ENCODE measurements at places on chromosomes 12 and 14.
A peak's percentile ranks its signal among the peaks of the same experiment; 100 is the strongest.

GRCh38 chr12:25960961-25961360 lies 2.5 kb downstream of the RASSF8 start:
- DNase-seq, result no peak

DNA sequence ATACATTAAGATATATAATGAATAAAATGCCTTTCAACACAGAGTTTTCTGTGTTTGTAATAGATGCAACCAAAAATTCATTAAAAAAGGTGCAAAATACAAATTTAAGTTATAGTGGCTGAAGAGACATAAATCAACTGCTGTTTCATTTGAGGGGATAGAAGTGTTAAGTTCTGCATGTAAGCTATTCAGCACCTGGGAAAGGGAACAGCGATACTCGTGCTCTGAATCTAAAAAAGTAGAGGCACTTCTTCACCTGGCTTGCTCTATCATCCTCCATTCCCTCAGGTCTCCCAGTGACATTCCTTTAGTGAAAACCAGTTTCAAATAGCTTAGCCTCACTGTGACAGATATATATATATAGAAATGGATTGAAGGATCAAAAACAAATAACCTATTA lies 222.6 kb downstream of the ACSS3 start:
- peak; percentile 8 for DNase-seq

- no peak for DNase-seq
Measured at GRCh38 chr12:12191008-12191407, 75.8 kb downstream of the LRP6 start.

GRCh38 chr14:78986989-78987388 lies 816.8 kb downstream of the NRXN3 start:
- no peak for DNase-seq

DNA sequence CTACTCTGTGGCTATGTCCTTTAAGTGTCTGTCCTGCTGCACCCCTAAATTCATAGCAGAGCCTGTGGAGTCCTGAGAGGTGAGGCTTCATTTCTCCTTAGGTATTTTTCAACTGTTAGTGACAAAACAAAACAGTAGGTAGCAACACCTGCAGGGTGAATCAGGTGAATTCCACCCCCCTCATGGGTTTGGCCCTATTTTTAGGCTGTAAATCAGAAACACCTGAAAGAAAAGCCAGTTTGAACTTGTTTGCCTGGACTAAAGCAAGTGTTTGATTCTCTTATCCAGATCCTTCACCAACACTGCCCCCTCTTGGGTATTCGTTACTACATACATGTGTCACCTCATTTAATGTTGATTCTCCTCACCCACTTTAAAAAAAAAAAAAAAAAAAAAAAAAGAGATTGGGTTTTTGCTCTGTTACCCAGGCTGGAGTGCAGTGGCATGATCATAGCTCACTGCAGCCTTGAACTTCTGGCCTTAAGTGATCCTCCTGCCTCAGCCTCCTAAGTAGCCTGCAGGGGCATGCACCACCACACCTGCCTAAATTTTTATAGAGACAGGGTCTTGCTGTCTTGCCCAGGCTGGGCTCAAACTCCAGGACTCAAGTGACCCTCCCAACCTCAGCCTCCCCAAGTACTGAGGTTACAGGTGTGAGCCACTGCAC lies 10.3 kb downstream of the TBPL2 start:
- peak; percentile 85 for DNase-seq

- DNase-seq, result no peak
Measured at GRCh38 chr12:25364529-25365339, 114.0 kb upstream of the KRAS start.

DNA sequence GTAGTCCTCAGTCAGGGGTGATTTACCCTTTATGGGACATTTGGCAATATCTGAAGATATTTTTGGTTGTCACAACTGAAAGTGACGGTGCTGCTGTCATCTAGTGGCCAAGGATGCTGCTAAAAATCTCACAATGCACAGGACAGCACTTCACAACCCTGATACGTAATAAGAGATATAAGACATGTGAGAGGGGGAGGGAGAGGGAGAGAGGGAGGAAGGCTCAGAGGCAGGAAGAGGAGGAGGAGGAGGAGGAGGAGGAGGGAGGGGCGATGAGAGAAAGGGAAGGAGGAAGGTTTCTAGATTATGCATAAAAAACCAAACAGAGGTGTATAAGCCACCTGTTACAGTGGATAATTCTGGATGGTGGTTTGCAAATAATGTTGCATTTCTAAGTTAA lies 14.3 kb downstream of the MYL2 start:
- DNase-seq, result no peak

- no peak for DNase-seq
Measured at GRCh38 chr12:78566456-78566855, 298.1 kb upstream of the SYT1 start.

DNA sequence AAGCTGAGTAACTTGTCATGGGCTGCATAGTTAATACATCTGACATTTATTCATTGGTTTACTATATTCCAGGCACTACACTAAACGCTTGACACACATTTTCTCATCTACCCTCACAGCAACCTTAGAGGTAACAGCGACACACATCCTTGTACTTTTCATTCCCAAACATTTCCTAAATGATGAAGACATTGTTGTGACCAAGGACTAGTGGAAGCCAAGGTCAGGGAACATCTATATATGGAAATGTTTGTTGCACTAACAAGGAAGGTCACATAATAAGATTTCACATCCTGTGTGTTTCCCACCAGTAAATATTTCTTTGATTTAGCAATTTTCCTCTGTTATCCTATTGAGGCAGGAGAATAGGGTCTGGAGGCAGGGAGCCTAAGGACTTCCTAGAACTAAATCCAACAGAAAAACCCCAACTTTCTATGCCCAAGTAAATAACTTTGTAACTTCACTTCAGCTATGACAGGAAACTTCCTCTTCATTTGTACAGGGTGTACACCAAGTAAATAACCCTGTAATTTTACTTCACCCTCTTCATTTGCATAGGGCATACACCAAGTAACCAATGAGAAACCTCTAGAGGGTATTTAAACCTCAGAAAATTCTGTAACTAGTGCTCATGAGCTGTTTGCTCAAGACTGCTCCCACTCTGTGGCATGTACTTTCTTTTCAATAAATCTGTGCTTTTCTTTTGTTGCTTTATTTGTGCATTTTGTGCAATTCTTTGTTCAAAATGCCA lies 48.4 kb downstream of the ZNF641 start:
- peak; percentile 10 for DNase-seq

DNA sequence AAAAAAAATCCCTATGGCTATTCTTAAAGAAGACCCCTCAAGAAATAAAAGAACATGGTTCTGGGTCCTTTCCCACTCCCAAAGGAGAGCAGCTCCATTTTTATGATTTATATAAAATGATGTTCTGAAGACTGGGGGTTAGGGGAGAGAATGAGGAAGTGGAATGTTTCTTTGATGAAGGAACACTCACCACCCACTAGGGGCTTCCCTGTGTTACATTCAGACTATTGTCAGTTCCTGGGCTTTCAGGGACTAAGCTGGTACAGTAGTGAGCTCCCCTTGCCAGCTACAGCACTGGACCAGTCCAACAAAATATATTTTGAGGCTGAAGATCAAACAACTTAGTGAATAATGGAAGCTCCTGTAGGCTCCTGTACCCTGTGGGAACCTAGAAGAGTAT lies 98.9 kb downstream of the HMGA2 start:
- DNase-seq, result no peak

GRCh38 chr14:99141236-99141635 lies 130.8 kb downstream of the BCL11B start:
- no peak for DNase-seq

DNA sequence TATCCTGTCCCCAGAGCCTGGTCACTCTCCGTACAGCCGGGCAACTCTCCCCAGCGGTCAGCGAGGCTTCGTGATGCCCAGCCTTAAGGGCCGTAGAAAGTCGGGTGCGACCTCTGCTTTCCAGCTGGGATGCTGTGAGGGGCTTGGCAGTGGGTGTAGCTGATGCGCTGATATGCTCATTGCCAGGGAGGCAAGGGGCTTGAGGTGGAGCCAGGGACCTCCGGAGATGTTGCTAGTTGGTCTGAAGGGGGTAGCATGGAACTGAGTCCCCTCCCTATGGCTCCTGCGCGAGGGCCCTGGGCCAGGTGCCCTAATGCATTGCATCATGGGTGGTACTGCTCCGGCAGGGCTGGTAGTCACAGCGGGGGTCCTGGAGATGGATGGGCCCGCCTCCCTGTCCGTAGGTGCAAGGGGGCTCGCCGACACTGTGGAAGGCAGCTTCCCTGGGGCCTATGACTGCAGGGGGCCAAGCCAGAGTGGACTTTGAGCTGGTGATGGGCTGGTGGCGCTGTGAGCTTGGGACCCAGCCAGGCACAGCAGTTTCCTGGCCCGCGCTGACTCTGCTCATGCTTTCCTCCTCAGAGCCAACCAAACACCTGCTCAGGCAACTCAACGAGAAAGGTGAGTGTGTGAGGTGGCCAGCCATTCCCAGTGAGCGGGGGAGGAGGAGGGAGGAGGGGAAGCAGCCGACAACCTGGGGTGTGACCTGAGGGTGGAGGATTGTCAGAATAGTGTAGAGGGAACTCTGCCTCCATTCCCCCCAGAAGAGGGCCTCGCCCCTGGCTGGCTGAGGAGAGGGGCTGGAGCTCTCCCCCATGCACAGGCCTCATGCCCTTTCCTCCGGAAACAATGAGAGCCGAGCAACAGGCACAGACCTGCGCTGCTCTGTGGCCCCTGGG lies 32.3 kb downstream of the PLEKHG3 start:
- DNase-seq, result no peak

GRCh38 chr14:52860209-52860608 lies 68.8 kb upstream of the GNPNAT1 start:
- DNase-seq, result no peak

- no peak for DNase-seq
Measured at GRCh38 chr14:69928111-69928523, 48.9 kb downstream of the SMOC1 start.

GRCh38 chr14:87457720-87458119 lies 535.3 kb downstream of the GALC start:
- no peak for DNase-seq

- DNase-seq, result no peak
Measured at GRCh38 chr12:54945082-54945481, 39.5 kb downstream of the TESPA1 start.

DNA sequence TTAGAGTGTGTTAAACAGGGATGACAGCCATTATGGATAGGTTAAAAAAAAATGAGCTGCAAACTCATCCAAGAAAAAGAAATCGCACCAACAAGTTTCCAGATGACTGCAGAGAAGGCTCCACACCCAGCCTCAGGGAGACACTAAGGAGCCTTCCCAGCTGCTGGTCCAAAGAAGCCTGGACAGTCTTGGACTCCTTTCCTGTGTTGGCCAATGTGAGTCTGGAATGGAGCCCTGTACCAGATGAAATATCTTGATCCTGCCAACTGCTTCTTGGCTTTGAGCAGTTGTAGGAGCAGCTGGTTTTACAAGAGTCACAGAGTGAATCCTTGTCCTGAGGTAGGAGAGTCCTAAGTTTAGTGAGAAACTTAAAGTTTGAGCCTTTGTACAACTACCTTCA lies 44.5 kb downstream of the SLC38A1 start:
- DNase-seq, result peak; percentile 88

- DNase-seq, result no peak
Measured at GRCh38 chr14:37695866-37696265, 100.4 kb downstream of the TTC6 start.

DNA sequence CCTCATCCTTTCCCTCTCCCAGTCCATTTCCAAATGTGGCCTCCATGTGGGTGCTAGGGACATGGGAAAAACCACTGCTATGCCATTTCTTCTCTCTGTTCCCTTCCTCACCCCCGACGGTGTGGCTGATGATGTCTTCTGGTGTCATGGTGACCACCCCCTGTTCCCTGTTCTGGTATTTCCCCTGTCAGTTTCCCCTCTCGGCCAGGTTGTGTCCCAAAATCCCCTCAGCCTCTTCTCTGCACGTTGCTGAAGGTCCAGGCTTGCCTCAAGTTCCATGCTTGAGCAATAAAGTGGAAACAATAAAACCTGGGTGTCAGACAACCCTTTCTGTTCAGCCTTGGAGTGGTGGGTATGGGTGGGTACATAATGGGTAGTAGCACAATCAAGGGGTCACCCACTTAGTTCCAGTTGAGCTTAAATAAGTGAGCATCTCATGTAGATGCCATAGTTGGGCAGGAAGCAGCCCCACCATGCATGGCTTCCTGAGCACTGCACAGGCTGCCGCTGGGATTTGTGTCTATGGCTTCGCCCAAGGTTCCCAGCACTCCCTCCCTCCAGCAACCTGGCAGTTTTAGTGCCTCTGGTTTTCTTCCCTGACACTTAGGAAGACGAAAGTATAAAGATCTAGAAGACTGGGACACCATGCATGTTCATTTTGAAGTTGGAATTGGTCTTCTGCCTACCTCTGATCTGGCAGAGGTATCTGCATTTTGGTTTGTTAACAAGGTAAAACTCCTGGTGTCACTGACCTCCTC lies 8.7 kb upstream of the ITFG2 start:
- DNase-seq, result no peak

DNA sequence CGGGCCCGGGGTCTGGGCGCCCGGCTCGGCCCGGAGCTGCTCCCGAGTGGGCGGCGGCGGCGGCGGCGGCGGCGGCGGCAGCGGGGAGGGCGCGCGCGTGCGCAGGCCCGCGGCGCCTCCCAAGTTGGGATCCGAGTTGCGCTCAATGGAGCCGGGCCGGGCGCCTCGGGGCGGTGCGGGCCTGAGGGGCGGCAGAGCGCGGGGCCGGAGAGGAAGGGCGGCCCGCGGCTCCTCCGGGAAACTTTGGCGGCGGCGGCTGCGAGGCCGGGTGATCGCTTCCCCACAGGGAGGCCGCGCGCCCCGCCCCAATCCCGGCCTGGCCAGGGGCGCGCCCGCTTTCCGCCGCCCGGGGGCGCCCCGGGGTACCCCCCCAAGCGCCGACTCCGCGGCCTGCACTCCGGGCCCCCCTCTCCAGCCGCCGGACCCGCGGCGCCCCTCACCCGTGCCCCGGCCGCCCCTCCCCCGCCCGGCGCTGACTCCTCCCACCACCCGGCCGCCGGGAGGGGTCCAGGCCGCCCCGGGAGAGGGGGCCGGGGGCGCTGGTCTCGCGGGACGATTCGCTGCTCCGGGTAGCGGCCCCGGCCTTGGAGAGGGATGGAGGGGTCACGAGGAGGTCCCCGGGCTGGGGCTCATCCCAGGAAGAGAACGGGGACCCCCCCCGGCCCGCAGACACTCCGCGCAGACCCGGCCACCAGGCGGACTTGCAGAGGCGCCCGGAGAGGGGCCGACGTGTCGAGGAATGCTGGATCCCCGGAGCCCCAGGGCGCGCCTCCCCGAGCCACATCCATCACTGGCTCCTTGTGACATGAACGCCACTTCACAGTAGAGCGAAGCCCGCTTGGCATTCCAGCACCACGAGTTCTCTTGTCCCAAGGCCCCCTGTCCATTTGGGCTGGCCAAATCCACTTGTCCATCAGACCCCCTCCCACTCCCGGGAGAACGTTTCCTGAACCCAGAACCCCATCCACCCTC lies at the start of gene RILPL1:
TSS of gene RILPL1 (minus strand) at position 48 of the 972 bp plus-strand sequence. CDS start 237 bp downstream, outside the sequence.
- DNase-seq, result peak; percentile 29
